CD4-positive, alpha-beta memory T cell (primary cell): ENCODE measurements at places on chromosomes 12 and 14. TPM values are rescaled to one million over a fixed set of nuclear protein-coding genes. Genes with fewer than 3 reads are reported as not detected.

IL31 gene
- total RNA-seq = not detected

DNA sequence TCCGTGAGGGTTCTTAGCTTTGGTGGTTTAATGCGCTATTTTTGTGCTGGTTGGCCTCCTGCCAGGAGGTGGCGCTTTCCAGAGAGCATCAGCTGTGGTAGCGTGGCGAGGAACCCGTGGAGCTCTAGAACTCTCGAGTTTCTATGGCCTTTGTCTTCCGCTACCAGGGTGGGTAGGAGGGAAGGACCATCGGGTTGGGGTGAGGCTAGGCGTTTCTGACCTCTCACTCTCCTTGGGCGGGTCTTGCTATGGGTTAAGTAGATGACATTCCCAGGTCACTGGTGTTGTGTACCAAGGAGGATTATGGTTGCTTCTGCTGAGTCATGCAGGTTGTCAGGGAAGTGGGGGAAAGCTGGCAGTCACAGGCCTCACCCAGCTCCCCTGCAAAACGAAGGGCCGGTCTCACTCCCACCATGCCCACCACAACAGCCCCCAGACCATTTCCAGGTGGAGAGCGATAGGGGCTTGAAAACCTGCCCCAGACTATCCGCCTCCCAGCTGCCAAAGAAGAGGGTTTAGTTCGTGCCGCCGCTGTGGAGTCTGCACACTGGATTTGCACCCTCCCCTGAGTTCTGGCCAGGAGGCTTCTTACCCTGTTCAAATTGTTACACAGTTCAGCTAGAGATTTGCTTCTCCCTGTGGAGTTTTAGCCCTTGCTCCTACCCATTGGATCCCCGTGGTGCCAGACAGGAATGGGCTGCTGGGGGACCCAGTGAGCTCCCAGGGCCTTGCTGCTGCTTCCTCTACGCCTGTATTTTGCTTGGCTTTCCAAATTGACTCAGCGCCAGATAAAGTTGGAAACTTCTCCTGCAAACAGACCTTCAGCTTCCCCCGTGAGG, 21.9 kb downstream of the RNFT2 start:
- peak; percentile 29 for DNase-seq

- DNase-seq = no peak
Measured at GRCh38 chr12:94191023-94191422, 42.6 kb downstream of the PLXNC1 start.

GRCh38 chr12:32398816-32399369, 465 bp upstream of the FGD4 start:
- no peak for DNase-seq

BICDL1 gene
- 143 TPM for total RNA-seq

GRCh38 chr12:58540480-58541299, 379.6 kb downstream of the LRIG3 start:
- DNase-seq = no peak

TAS2R8 gene
- not detected for total RNA-seq

- DNase-seq = no peak
Measured at GRCh38 chr12:89991807-89992590, 283.4 kb upstream of the ATP2B1 start.

GRCh38 chr12:18108611-18109010, 18.6 kb upstream of the RERGL start:
- DNase-seq = no peak

- DNase-seq = no peak
Measured at GRCh38 chr12:109568486-109568885, 4.8 kb downstream of the MMAB start.

- no peak for DNase-seq
Measured at GRCh38 chr14:76640923-76641395, 120.3 kb upstream of the VASH1 start.

GRCh38 chr12:113240395-113240794, 19.1 kb downstream of the TPCN1 start:
- DNase-seq = no peak

DNA sequence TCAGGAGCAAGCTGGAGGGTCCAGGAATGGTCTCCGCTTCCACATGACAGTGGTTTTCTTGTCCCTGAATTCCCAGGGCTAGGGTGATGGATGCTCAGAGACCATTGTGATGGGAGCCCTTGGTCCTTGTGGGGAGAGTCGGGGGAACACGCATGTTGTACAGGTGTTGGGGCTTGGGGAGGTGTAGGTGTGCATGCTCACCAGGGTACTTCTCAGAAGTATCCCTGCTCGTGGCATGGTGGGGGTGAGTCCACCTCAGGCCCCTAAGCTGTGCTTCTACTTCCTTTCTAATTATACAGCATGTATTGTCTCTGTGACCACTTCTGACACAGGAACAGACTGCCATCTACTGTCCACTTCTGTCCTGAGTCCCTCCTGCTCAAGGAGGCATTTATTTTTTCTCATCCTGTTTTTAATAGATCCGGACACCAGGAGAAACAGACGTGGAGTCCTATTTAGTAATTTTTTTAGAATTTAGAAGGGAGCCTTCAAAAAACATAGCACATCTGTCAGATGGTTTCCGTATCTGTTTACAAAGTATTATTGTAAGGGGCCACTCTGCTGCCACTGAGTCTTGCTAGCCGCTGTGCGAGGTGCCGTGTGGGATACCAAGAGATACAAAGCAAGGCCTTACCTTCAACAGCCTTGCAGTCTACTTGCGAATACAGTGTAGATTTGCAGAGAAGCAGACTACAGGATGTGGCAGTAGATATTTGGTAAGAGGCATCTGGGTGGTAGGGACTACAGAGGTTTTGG, 10.5 kb downstream of the NTF3 start:
- no peak for DNase-seq

P2RX2 gene
- total RNA-seq = not detected

CCDC38 gene
- total RNA-seq = 0.23 TPM

DNA sequence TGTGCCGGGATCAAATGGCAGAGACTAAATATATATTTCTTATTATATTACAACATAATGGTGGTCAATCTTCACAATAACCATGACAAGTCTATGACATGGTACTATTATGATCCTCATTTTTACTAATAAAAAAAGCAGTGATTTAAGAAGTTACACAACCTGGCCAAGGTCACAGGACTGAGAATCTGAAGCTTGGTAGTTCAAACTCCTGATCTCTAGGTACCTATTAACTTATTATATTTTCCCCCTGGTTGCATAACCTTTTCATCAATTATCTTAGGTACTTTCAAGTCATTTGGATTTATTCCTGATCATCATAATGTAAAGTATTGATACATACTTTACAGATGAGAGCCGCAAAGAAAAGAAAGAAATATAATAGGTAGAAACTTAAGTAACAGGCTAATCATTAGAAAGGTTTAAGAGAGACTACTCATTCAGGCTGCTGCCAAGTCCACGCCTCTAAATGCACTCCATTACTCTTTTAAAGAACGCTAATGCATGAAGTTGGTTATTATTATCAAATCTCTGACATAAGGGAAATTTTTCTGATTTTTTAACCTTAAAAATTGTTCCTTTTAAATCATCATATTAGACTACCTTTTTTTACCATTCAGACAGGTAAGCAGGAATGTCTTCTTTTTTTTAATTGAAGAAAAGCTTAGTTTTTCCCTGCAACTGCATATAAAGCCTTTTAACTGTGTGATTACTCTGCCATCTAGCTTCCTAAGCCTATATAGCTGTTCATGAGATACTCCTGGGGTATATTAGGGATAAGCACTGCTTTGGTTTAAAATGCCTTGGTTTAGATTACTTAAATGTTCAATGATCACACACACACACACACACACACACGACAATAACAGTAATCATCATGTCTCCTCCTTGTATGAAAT, 35.6 kb downstream of the RPS29 start:
- DNase-seq = no peak

DNA sequence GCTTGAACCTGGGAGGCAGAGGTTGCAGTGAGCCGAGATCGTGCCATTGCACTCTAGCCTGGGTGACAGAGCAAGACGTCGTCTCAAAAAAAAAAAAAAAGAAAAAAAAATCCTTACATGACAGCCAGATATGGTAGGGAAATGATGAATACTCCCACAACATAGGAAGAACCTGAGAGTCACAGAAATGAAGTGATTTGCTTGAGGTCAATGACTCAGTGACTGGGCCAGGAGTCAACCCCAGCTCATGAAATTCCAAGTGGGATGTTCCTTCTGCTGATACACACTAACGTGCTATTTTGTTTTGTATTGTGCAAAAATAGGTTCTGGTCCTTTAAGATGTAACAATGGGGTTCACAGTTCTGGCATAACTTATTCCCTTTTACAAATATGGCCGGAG, 9.0 kb downstream of the RHOF start:
- no peak for DNase-seq

DNA sequence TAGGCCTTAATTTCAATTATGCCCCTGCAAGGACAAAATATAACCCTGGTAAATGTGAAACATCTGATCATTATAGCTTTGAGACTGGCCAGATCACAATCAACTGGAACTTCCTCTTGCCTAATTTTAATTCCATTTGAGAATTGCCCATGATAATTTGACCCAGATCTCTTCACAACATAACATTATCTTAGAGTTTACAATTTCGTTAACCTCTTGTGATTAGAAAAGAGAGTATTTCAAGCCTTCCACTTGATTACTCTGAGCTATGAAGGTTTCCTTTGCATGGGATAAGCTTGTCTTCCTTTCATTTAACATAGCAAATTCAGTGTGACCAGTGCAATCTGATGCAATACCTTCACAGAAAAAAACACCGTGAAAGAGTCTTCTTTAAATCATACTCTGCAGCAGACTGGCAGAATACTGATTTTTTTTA, 143.6 kb downstream of the DUSP6 start:
- no peak for DNase-seq

GRCh38 chr12:93080452-93080851, 151.4 kb upstream of the EEA1 start:
- DNase-seq = no peak

DNA sequence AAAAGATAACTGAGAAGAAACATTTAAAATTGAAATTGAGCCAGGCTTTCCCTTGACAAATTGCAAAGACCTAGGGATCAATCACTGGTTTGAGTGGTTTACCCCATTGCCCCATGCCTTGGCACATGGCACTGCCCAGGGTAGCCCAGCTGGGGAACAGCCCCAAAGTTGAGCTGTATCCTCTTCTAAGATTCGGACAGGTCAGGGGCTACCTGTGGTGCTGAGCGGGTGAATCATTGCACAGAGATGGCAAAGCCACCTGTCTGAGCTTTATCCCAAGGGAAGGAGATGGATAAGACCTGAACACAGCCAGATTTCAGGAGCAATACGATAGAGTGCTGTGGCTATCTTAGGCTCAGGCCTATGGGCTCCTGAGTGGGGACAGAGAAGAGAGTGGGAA, 7.0 kb downstream of the IFI27L2 start:
- no peak for DNase-seq

KRT2 gene
- total RNA-seq = 0.39 TPM

SLC24A4 gene
- not detected for total RNA-seq

- DNase-seq = no peak
Measured at GRCh38 chr14:83883732-83884131, 1646.2 kb upstream of the FLRT2 start.

- DNase-seq = no peak
Measured at GRCh38 chr12:75554556-75554880, 43.1 kb upstream of the KRR1 start.

GRCh38 chr12:104306943-104307654, 3.6 kb downstream of the EID3 start:
- DNase-seq = no peak

DNA sequence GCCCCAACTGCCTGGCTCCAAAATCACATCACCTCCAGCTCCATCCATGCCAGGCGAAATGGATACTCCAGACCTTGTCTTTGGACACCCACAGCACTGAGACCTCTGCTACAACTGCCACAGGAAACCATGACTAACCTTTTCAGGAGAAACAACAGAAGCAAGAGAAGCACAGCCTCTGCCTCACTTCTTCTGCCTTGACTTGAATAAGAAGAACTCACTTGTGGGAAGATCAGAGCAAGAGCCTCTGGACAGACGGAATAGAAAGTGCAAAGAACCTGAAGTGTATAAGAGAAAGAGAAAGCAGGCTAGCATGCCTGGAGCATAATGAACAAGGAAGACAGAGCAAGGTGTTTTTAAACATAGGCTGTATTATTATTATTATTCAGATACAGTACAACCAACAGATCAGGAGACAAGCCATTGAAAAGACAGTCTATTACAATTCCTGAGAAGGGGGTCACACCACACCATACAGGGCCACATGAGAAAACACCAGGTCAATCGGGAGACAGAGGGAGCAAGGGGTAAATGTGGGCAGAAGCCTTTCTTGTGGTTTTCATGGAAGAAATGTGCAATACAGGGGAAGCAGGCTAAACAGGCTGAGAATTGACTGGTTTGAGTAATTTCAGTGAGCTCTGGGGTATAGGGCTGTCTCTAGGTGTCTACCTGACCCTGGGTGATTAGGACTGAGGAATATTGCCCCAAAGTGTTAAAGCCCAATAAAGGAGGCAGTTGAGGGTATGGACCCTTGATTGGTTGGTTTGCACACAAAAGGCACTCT, 7.4 kb upstream of the OR10P1 start:
- no peak for DNase-seq

DNA sequence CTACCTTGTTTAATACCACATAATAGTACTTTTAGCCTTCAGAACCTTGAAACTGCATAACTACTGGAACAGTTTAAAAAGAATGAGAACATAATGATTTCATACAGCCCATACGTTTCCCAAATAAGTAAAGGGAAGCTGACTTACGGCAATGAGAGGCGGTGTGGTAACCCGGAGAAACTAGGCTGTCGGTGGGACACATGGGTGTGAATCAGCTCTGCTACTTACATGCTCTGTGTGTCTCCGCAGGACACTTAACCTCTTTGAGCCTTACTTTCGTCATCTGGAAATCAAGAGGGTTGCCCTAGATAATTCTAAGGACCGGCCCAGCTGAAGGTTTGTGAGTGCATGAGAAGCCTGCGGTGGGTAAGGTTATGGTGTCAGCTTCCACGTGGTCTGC, 49.3 kb upstream of the PLEKHG3 start:
- DNase-seq = no peak

DNA sequence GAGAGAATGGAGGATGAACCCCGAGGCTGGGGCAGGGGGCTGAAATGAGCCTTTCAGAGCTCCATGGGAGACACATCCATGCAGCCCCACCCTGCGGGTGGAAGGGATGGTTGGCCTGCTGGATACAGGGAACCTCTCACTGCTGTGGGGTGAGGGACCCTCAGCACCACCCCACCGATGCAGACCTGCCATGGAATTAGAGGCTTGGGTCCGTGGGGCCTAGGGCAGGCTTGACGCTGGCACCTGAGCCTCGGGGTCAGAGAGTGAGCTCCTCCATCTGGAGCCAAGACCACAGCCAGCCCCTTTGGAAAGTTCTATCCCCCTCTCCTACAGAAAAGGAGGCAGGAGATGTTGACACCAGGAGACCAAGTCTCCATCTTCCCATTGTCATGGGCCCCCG, 7.4 kb upstream of the KRT74 start:
- DNase-seq = no peak

- DNase-seq = no peak
Measured at GRCh38 chr14:74085047-74085637, 386 bp downstream of the LIN52 start.

DNA sequence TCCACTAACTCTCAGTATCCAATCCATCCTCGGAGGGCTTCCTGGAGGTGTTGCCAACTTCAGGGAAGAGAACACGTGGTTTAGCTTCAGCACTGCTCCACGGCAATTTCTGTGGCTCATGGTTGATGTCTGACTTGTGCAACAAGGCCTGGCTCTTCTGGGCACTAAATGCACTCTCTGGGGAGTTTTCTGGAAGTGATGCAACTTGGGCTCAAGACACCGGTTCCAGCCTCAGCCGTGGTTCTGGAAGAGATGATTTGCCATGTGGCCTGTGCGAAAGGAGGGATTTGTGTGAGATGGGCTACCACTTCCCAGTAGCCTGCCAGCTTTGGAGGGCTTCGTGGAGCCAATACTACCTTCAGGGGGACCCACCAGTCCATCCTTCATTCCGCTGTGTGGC, 118.6 kb upstream of the RTL1 start:
- DNase-seq = no peak

GPRC5D gene
- total RNA-seq = not detected
